ENCODE measurements at places on chromosomes 7 and 10.

- no peak for DNase-seq
These were observed 58.5 kb downstream of the PLCE1 start for GRCh38 chr10:94052281-94052680.

GRCh38 chr10:34454590-34455261, 360.4 kb downstream of the PARD3 start:
- no peak for DNase-seq

GRCh38 chr10:12812571-12812970, 188.9 kb downstream of the CCDC3 start:
- no peak for DNase-seq

DNA sequence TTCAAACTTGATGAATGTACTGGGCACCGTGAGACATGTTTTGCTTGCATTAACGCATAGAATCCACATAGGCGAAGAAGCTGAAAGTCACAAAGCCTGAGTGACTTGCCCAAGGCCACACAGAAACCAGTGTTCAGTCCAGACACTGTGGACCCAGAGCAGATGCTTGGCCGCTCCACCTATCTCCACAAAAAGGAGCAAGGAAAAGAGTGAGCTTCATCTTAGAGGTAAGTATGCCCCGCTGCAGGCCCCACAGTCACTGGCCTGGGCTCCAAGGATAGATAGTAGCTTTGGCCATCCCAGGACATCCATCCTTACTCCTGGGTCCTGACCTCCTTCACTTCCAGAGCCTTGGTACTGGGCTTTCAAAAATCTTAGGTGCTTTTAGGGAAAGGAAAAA, 60.1 kb upstream of the SAMD8 start:
- DNase-seq = no peak

- no peak for DNase-seq
These were observed 1.1 kb downstream of the DENND11 start for GRCh38 chr7:141700848-141701371.

GRCh38 chr10:22230158-22230833, 12.5 kb upstream of the EBLN1 start:
- DNase-seq = no peak

DNA sequence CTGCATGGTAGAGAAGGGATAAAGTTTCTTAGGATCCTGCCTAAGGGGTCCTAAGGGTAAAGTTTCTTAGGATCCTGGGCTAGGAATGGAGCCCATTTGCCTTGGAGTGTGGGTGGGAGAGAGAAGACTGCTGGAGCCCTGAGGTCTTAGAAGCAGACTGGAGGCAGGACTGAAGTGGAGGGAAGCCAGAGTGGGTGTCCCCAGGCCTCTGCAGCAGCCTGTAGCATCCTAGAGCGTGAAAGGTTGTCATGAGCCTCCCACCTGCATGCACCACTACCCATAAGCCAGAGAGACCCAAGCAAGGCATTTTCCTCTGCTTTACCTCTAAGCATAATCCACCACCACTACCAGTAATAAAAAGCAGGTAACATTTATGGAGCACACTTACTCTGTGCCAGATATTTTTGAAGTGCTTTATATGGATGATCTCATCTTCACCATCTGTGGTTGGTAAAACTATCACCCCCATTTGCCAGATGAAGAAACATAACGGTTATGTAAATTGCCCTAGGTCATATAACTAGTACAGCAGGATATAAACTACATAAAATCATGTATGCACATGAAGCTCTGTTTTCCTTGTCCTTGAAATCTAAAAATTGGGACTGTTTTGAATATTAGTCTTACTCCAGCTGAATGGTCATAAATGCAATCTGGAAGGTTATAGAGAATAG, 103.5 kb upstream of the CCDC6 start:
- no peak for DNase-seq

GRCh38 chr7:30584415-30584814, 10.3 kb upstream of the GARS1 start:
- DNase-seq = no peak

- no peak for DNase-seq
These were observed 610 bp downstream of the AVPI1 start for GRCh38 chr10:97686301-97686961.

- DNase-seq = no peak
These were observed 1.1 kb downstream of the VGF start for GRCh38 chr7:101164071-101164840.

DNA sequence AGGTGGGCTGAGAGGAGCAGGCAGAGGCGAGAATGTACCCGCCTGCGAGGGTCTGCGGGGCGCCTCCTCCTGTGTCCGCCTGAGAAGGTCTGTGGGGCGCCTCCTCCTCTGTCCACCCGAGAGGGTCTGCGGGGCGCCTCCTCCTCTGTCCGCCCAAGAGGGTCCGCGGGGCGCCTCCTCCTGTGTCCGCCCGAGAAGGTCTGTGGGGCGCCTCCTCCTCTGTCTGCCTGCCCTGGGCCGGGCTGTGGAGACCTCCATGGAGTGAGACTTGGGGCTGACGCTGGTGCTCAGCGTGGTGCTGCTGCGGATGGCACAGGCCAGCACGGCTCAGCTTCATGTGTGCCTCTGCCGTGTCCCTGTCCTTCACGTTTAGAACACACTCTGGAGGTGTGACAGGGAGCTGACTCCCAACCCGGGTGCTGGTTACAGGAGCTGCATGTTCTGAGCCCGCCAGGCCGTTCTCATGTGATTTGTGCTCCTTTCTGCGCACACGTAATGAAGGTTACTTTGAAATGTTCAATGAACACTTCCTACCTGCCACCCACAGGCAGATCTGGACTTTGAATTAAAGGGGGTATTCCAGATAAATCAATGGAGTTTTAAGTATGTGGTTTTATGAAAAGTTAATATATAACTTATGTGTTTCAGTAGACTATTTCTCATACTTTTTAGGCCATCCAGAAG, 20.5 kb upstream of the GET4 start:
- no peak for DNase-seq

DNA sequence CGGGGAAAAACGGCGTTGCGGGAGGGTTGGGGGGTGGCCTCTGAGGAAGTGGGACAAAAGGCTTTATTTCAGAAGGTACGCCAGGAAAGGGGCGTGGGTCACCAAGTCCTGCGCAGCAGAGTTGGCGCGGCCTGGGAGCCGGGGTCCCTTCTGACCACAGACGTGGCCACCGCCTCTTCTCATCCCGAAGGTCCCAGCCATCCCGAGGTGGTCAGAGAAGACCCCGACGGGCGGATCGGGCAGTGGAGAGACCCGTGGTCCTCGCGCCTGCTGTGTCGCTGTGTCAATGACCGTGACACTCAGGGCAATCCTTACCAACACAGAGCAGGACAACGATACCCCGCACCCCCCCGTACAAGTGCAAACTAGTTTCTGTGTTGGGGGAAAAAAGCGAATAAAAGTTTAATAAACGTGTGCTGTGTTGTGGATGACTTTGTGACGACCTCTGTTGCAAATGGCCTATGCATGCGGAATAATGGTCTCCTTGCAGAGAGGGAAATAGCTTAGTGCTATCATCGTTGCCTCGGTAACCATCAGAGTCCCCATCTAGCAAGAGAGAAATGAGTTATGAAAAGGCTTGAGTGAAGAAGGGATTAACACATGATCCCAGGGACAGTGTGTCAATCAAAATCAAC, 19.4 kb upstream of the GATA3 start:
- DNase-seq = no peak

- DNase-seq = peak; percentile 29
These were observed 161.5 kb upstream of the PRKCQ start for GRCh38 chr10:6741541-6741941.

- DNase-seq = no peak
These were observed 479.3 kb upstream of the CELF2 start for GRCh38 chr10:10538326-10538725.

- no peak for DNase-seq
These were observed 4.6 kb upstream of the CFAP46 start for GRCh38 chr10:132946806-132947546.

- no peak for DNase-seq
These were observed 24.6 kb downstream of the VSIR start for GRCh38 chr10:71748671-71749191.

DNA sequence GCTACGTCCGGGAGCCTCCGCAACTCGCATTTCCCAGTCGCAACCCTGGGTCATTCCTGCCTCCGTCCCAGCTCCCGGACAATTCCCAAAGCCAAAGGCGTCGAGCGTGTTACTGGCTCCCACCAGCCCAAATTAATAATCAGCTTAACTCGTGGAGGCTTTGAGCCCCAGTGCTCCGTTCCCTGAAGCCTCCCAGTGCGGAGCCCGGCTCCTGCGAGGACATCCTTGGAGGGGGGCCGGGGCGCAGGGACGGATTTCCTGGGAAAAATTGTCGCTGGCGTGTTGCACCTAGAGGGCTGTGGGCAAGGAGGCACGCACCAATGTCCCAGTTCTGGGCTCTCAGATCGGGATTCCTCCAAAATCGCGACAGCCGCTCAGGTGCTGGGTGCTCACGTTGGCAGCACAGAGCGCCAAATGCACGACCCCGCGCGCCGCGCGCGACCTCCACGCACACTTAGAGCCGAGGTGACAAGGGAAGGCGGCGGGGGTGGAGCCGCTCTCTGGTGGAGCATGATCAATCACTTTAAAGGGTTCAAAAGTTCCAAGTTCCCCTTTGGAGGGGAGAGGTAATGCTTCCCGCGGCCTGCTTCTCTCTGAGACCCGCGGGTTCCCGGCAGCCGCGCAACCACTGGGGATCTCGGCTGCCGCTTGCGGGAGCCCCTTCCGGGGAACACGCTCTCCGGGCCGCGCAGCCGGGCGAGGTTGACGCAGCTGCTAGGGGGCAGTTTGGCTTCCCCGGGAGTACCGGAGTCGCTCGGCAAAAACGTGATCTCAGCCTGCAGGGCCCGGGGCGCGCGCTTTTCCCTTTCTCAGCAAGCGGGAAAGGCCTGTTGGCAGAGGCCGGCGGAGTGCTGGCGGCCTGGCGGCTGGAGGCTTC, 25.5 kb downstream of the SKIDA1 start:
- no peak for DNase-seq

DNA sequence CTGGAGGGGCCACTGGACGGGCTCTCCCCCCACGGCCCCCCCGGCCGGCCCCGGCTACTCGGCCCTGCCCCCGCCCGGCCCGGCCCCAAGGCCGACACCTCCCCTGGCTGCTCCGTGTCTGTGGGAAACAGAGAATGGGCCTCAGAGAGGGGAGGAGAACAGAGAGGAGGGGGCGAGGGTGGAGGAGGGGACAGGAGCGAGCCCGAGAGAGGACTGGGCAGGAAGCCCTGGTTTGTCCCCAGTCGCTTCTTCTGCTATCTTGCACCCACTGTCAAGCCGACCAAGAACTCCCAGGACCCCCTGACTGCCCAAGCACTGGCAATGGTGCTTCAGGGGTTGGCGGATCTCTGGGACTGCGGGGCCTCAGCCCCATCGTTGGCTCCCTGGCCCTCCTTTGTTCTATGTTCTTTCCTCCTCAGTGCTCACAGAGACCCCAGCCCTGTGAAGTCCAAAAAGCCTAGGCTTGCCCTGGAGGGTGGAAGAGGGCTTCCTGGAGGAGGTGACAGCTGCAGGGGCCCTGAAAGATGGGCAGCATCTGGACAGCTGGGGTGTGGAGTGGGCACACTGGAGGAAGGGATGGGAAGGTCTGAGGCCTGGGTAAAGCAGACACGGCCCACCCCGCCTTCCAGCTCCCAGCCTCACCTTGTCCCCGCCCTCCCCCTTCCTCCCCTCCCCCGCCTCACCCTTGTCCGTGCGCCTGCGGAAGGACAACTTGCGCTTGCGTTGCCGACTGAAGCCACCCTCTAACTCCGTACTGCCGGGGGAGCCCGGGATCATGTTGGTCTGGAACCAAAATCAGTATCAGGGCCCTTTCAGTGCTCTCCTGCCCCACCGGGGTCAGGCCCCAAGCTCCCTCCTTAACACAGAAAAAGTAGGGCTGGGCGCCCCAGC, 30.1 kb downstream of the KCNH2 start:
- DNase-seq = no peak

- no peak for DNase-seq
These were observed 174.4 kb downstream of the ARID5B start for GRCh38 chr10:62075912-62076311.

DNA sequence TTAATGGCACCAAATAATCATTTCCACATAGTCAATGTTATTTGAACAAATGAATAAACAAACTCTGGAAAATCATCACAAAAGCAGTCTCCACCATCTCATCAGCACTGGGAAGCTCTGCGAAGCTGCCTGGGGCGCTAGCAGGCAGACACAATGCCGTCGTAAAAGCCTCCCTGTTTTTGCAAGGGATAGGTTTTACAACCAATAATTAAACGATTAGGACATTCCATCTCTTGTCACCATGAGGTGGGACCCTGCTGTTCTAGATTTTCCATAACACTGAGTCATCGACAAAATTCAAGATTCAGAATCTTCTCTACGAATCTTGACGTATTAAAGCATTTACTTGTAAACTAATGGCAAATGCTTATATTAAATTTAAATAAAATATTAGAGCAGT, 172.8 kb upstream of the AKR1E2 start:
- no peak for DNase-seq

- DNase-seq = peak; percentile 49
These were observed 61.6 kb downstream of the MICALL2 start for GRCh38 chr7:1397491-1398327.

- DNase-seq = no peak
These were observed 73.3 kb downstream of the ADAM12 start for GRCh38 chr10:126314863-126315493.

- no peak for DNase-seq
These were observed 27.3 kb downstream of the SH3PXD2A start for GRCh38 chr10:103828107-103828506.

GRCh38 chr10:34978080-34978479, 112.1 kb downstream of the CUL2 start:
- no peak for DNase-seq

- DNase-seq = no peak
These were observed 23.2 kb upstream of the MKI67 start for GRCh38 chr10:128149267-128150014.

GRCh38 chr10:49761201-49761788, 828 bp downstream of the OGDHL start:
- DNase-seq = no peak

GRCh38 chr7:15678653-15679052, 7.8 kb downstream of the MEOX2 start:
- no peak for DNase-seq

DNA sequence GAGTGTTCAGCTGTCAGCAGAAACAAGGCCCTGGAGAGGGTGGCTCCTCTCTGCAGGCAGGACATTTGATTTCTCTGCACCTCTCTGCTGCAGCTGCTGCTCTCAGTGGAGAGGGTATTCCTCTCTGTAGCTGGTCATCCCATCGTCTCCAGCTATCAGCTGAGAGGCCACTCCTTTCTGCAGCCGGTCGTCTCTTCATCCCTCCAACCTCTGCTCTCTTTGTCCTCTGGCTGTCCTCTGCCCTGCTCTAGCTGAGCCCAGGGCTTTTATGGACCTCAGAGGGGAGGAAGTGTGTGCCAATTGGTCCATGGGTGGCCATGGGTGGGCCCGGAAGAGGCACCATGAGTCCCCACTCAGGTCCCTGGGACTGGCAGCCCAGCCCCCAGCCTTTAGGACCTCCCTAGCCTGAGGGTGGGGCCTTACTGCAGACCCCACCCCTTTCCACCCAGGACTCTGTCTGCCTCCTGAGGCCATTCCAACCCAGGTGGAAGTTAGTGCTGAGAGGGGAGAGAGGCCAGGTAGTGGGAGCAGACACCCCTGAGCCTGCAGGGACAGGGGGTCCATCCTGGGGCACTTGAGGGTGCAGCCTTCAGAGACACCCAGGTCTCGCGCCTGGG, 26.2 kb upstream of the CDCA7L start:
- no peak for DNase-seq
